Calu3 (cell line): ENCODE measurements at places on chromosomes 2 and 18.

GRCh38 chr18:41024792-41025191 is 930.2 kb upstream of the PIK3C3 start:
- H3K4me3 ChIP-seq, result no peak overlapping the region
- no peaks in the 10 kb centered on the region for H3K36me3 ChIP-seq
- H3K27ac ChIP-seq, result no peak overlapping the region

- H3K27ac ChIP-seq, result peak overlapping the region; percentile 91
- H3K4me1 ChIP-seq, result peaks cover 40% of the 10 kb centered on the region
- DNase-seq, result no peak
- H3K27me3 ChIP-seq, result no peaks in the 10 kb centered on the region
These were observed 872 bp downstream of the ASB1 start for GRCh38 chr2:238427435-238428162.

GRCh38 chr2:177073611-177074010 is 139.0 kb upstream of the HNRNPA3 start:
- no peak overlapping the region for H3K27ac ChIP-seq
- H3K36me3 ChIP-seq, result no peaks in the 10 kb centered on the region
- H3K27me3 ChIP-seq, result peaks cover 80% of the 10 kb centered on the region
- no peaks in the 10 kb centered on the region for H3K4me1 ChIP-seq

- no peak overlapping the region for H3K4me3 ChIP-seq
- H3K4me1 ChIP-seq, result peaks cover 8% of the 10 kb centered on the region
- H3K36me3 ChIP-seq, result no peaks in the 10 kb centered on the region
- no peak for DNase-seq
These were observed 26.4 kb upstream of the PGAP1 start for GRCh38 chr2:196952936-196953335.

DNA sequence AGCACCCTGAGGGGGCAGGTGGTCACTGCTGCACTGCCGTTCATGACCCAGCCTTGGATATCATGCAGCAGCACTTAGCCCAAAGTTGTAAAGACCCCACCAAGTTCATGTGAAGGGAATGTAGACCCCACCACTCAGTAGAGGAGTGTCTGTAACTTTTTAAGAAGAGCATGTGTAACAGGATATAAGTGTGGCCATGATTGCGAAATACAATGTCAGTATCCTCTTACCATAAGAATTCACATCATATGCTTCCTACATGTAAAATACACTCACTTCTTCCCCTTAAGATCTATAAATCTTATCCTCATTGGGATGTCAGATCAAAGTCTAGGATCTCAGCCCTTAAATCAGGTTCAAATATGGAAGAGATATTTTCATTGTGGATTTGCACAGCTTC is 276.9 kb downstream of the PTPRM start:
- H3K27ac ChIP-seq, result no peak overlapping the region
- no peak for DNase-seq
- H3K36me3 ChIP-seq, result no peaks in the 10 kb centered on the region
- H3K4me1 ChIP-seq, result no peaks in the 10 kb centered on the region
- H3K4me3 ChIP-seq, result no peak overlapping the region
- H3K27me3 ChIP-seq, result no peaks in the 10 kb centered on the region

DNA sequence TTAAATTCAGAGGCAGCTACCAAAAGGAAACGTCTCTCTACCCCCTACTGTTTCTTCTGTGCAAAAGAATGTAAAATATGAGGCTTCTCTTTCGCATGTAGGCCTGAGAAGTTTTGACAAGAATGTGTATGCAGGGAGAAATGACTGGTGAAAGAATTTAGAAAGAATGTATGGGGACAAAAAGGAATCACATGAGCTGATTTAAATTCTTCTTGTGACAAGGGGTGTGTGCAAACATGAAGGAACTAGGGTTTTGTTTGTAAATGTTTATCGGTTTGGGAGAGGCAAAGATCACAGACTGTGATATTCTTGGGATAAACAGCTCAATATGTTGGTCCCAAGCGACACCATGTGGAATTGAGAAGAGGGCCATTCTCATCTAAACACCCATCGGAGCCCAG is 345.2 kb upstream of the VRK2 start:
- no peaks in the 10 kb centered on the region for H3K36me3 ChIP-seq
- peak overlapping the region; percentile 24 for H3K27ac ChIP-seq
- DNase-seq, result no peak
- H3K27me3 ChIP-seq, result no peaks in the 10 kb centered on the region
- H3K4me3 ChIP-seq, result peak overlapping the region; percentile 19
- peaks cover 23% of the 10 kb centered on the region for H3K4me1 ChIP-seq

DNA sequence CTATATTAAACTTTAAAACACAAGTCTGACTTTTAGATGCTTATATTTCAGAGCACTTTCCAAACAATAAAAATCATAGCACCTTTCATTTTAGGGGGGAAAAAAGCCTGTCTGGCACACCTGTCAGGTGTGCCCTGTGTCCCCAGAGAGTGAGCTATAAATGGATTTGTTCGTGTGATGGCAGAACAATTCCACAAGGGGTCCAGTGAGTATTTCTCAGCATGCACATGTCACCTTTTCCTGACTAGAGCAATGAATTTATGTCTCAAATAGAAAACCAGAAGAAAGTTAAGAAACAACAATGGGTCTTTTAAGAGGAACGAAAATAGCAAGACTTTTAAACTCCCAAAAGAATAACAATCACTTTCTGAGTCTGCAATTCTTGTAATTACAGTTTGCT is 55.9 kb downstream of the ACVR1C start:
- H3K4me1 ChIP-seq, result no peaks in the 10 kb centered on the region
- DNase-seq, result peak; percentile 20
- H3K36me3 ChIP-seq, result no peaks in the 10 kb centered on the region
- no peak overlapping the region for H3K4me3 ChIP-seq

GRCh38 chr2:99821039-99821438 is 321.4 kb downstream of the AFF3 start:
- H3K36me3 ChIP-seq, result no peaks in the 10 kb centered on the region
- no peak for DNase-seq
- no peak overlapping the region for H3K4me3 ChIP-seq
- H3K27ac ChIP-seq, result no peak overlapping the region
- peaks cover 38% of the 10 kb centered on the region for H3K27me3 ChIP-seq

- H3K4me1 ChIP-seq, result no peaks in the 10 kb centered on the region
- H3K27ac ChIP-seq, result no peak overlapping the region
- no peak for DNase-seq
- no peaks in the 10 kb centered on the region for H3K36me3 ChIP-seq
- H3K27me3 ChIP-seq, result no peaks in the 10 kb centered on the region
These were observed 467.4 kb upstream of the CDH20 start for GRCh38 chr18:60865801-60866200.

DNA sequence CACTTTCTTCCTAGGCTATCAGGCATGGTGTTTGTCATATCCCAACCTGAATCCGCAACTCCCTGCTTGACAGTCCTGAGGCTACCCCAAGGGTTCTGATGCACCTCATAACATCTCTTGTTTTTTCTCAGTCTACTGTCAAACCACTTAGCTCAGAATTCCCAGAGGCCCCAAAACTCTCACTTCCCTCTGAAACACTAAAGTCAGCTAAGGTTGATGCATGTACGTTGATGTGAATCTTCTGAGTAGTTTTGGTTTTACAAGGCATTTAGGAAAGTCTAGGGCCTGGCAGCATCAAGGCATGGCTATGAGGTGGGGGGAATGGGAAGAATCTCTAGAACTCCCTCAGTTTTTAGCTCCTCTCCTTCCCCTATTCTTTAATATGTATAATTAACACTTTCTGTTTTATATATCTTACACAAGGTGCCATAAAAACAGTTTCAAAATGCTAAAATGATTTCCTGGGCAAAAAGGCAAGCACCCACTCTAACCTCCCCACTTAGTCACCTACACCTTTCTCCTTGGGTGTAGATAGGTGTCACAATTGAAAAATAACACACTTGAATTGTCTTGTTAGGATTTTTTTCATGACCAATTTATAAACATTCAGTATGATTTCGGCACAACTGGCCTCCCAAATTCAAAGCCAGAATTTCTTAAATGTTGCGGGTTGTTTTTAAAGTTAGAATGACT is 71.4 kb upstream of the TANK start:
- no peaks in the 10 kb centered on the region for H3K27me3 ChIP-seq
- H3K36me3 ChIP-seq, result no peaks in the 10 kb centered on the region

DNA sequence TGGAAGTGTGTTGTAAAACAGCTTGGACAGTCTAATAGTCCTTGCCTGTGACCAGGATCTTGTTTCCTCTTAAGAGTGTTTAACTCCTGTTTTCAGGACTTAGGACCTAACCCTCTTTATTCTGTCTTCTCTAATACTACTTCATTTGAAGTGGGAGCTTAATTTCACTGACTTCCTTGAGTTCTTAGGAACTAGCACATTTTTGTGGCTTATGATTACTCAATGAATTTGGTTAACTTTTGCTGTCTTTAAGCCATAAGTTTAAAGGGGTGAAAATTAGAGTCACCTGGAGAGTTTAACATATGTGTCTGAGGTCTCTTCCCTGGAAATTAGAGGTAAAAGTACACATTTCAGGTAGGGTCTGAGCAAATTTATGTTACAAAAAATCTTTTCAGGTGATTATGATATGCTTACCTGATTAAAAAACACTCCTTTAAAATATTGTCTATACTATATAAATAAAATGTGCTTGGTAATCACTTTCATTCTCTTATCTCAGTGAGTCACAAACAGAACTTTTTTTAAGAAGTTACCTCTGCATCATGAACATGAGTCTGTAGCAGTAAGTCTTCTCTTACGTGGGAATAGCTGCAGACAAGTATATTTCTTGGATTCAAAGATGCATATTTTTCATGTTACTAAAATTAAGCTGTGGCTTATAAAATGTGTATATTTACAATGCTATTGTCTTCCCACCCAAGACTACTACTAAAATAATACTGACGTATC is 52.7 kb downstream of the ATP9B start:
- no peaks in the 10 kb centered on the region for H3K27me3 ChIP-seq
- H3K36me3 ChIP-seq, result no peaks in the 10 kb centered on the region
- no peak for DNase-seq
- no peak overlapping the region for H3K27ac ChIP-seq
- H3K4me1 ChIP-seq, result peaks cover 8% of the 10 kb centered on the region

- H3K4me3 ChIP-seq, result no peak overlapping the region
- no peaks in the 10 kb centered on the region for H3K36me3 ChIP-seq
- H3K27ac ChIP-seq, result no peak overlapping the region
- DNase-seq, result no peak
These were observed 223.5 kb downstream of the EIPR1 start for GRCh38 chr2:3154146-3154545.

DNA sequence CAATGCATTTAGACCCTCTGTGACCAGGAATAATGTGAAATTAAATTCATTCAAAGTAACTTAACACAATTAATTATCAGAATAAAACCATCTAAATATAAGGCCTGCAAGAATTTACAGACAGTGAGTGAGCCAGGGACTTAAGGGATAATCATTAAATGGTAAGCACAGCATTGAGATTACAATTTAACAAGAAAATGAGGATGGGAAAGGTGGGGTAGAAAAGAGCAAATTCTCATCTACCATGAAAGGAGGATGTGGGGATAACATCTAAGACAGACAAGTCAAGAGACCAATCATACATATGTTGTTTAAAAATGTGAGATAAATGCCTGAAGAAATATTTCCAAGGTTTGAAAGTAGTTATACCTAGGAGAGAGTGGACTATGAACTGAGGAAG is 259.3 kb upstream of the NT5C1B start:
- H3K36me3 ChIP-seq, result no peaks in the 10 kb centered on the region
- no peaks in the 10 kb centered on the region for H3K27me3 ChIP-seq
- H3K27ac ChIP-seq, result no peak overlapping the region

- no peak overlapping the region for H3K27ac ChIP-seq
- H3K4me3 ChIP-seq, result no peak overlapping the region
- peaks cover 6% of the 10 kb centered on the region for H3K4me1 ChIP-seq
- H3K27me3 ChIP-seq, result no peaks in the 10 kb centered on the region
These were observed 533.4 kb upstream of the ID2 start for GRCh38 chr2:8148260-8149006.

DNA sequence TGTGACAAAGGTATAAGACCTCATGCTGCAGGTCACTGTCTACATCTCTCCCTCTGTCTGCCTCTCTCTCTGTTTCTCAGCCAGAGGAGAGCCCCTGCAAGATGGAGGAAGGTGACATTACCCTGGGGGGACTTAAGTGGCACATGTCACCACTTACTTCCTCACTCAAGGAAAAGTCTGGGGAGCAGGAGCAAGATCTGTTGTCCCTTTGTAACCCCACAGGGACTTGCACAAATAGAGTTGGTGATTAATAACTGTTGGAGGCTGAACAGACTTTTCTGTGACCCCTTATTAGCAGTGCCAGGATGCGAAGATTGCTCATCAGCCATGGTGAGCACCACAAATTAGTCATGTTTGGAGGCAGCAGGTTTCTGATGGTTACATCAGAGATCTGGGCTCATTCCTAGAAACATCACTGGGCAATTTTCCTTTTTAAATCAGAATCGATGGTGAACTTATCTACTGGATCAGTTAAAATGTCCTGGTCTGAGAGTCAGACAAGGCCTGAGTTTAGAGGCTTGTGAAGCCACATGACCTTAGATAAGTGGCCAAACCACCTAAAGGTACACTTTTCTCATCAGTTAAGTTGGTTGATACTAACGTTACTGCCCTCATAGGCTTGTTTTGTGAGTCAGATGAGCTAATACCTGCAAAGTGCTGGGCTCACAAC is 81.2 kb upstream of the LTBP1 start:
- peaks cover 21% of the 10 kb centered on the region for H3K4me1 ChIP-seq
- H3K36me3 ChIP-seq, result peaks cover 8% of the 10 kb centered on the region
- peak; percentile 17 for DNase-seq
- no peak overlapping the region for H3K4me3 ChIP-seq

GRCh38 chr2:217366966-217367365 is 507.1 kb upstream of the TNP1 start:
- no peak overlapping the region for H3K27ac ChIP-seq
- DNase-seq, result no peak
- no peaks in the 10 kb centered on the region for H3K27me3 ChIP-seq
- no peaks in the 10 kb centered on the region for H3K4me1 ChIP-seq
- no peaks in the 10 kb centered on the region for H3K36me3 ChIP-seq

GRCh38 chr2:226475650-226476049 is 324.0 kb downstream of the IRS1 start:
- H3K27ac ChIP-seq, result peak overlapping the region; percentile 60
- H3K36me3 ChIP-seq, result peaks cover 15% of the 10 kb centered on the region
- DNase-seq, result no peak

GRCh38 chr2:105272176-105272575 is 30.6 kb downstream of the GPR45 start:
- H3K4me3 ChIP-seq, result no peak overlapping the region
- no peak overlapping the region for H3K27ac ChIP-seq
- H3K4me1 ChIP-seq, result no peaks in the 10 kb centered on the region
- DNase-seq, result no peak
- H3K36me3 ChIP-seq, result peaks cover 5% of the 10 kb centered on the region

GRCh38 chr2:240217431-240218301 is 77.2 kb upstream of the OTOS start:
- no peaks in the 10 kb centered on the region for H3K36me3 ChIP-seq
- DNase-seq, result peak; percentile 20
- H3K4me1 ChIP-seq, result no peaks in the 10 kb centered on the region
- no peak overlapping the region for H3K27ac ChIP-seq

DNA sequence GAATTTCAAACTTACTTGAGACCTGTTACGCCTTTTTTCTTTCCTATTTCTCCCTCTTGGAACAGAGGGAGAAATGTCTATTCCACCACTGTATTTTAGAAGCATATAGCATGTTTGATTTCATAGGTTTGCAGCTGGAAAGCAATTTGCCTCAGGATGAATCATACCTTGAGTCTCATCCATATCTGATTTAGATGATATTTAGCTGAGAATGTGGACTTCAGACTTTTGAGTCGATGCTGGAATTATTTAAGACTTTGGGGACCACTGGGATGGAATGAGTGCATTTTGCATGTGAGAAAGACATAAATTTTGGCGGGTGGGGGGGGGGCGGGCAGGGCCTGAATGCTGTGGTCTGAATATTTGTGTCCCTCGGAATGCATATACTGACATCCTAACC is 282.7 kb upstream of the STON1 start:
- no peaks in the 10 kb centered on the region for H3K4me1 ChIP-seq
- H3K27me3 ChIP-seq, result no peaks in the 10 kb centered on the region
- H3K36me3 ChIP-seq, result no peaks in the 10 kb centered on the region
- DNase-seq, result no peak
- no peak overlapping the region for H3K4me3 ChIP-seq
- no peak overlapping the region for H3K27ac ChIP-seq
